ENCODE measurements at places on chromosomes 2 and 18.

GRCh38 chr2:166671801-166672200 lies 177.8 kb upstream of the SCN7A start:
- no peak for DNase-seq

DNA sequence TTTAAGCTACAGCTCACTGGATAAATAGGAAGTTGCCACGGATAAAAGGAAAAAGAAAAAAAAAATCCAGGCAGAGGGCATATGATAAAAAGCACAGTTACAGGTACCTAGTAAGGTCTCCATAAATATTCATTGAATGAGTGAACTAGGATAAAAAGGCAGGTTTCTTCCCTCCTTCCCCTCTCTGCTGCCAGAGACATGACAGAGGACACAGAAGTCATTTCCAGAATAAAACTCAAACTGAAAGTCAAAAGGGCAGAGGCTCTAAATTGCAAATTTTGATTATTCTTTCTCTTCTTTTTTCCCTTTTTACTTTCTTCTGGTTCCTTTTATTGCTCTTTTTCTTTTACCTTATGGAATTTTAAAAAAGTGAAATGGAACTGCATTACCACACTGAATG lies 7.7 kb downstream of the CD302 start:
- DNase-seq, result no peak

DNA sequence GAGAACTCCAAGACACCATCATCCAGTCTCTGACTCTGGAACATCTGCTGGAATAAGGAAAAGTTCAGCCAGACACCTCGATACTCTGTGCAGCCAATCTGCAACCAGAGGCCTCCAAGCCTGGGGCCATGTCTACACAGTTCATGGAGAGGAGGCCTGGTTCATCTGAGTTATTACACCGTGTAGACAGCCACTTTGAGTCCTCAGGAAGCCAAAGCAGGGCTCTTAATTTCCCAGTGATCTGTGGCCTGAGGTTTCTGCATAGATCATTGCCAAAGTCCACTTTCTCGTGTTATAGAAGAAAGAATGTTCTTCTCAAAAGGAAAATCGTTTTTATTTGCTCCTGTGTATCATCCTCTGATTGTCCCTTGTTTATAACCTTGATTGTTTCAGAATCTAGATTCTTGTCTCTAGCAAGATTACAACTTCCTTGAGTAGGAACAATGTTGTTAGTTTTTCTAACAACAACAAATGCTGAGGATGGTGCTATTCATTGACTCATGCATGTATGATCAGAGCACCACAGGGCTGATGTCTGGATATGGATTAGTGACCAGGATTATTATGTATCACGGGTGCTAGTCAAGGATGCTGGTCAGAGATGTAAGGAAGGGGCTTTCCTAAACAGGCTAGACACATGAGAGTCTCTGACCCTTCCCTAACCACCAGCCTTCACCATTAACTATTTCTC lies 30.7 kb upstream of the MARCO start:
- DNase-seq, result no peak

- no peak for DNase-seq
These were observed 1848.6 kb upstream of the CELF4 start for GRCh38 chr18:39414009-39414700.

- no peak for DNase-seq
These were observed 19.2 kb upstream of the PCBP1 start for GRCh38 chr2:70068119-70068518.

- DNase-seq, result no peak
These were observed 153.7 kb downstream of the CAMKMT start for GRCh38 chr2:44515416-44515815.

DNA sequence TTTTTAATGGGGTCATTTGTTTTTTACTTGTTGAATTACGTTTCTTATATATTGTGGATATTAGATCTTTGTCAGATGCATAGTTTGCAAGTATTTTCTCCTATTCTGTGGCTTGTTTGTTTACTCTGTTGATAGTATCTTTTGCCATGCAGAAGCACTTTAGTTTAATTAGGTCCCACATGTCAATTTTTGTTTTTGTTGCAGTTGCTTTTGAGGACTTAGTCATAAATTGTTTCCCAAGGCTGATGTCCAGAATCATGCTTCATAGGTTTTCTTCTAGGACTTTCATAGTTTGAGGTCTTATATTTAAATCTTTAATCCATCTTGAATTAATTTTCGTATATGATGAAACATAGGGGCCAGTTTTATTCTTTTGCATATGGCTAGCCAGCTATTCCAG lies 13.2 kb downstream of the PIKFYVE start:
- DNase-seq, result no peak
